ENCODE measurements at places on chromosomes 7 and 10.

DNA sequence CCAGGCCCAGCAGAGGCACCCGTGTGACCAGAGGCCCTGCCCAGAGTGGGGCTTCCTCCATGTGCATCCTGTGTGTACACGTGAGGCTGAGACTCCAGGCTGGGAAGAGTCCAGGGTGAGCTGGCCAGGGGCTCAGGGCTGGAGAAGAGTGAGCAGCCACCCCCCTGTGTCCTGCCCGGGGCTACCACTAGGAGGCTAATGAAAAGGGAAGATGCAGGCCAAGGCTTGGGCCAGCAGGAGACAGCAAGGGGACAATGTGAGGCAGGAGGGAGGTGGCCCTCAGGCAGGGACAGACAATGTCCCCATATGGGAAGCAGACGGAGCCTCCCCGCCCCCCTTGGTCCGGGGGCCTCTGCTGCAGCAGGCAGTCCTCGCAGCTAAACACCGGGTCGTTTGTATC, 102.0 kb downstream of the HIF1AN start:
- no peak for DNase-seq

GRCh38 chr7:137539111-137539715, 195.7 kb upstream of the PTN start:
- no peak for DNase-seq

GRCh38 chr7:22879280-22879679, 56.6 kb upstream of the TOMM7 start:
- DNase-seq, result no peak

- no peak for DNase-seq
Measured at GRCh38 chr10:91540733-91541132, 92.1 kb downstream of the PPP1R3C start.

GRCh38 chr10:77084431-77085144, 553.0 kb downstream of the KCNMA1 start:
- no peak for DNase-seq

GRCh38 chr10:11600280-11600679, 11.2 kb downstream of the USP6NL start:
- DNase-seq, result no peak

DNA sequence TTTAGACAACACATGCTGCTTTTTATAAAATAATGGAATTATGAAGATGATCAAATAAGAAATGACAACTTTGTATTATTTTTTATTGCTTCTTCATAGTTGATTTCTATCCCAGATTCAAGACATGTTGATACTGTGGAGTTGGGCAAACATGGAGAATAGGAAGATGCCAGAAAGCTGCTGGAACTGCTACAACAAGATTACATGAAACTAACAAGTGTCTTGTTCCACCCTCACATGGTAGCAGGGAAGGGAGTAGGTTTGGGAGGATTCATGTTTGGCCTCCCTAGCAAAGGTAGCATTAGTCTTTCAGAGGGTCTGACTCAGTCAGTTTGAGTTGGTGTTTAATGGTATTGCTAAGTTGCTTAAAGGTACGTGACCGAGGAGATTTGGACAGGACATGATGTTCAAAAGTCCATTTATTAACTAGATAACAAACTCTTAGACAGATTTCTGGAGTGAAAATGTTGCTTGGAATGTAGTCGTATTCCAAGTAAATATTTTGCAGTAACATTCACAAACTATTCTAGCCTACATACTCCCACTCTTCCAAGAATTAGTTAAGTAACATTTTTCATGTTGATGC, 33.1 kb downstream of the PRR15 start:
- DNase-seq, result no peak

GRCh38 chr7:2710286-2710655, 22.3 kb downstream of the AMZ1 start:
- DNase-seq, result peak; percentile 74
